ENCODE measurements at places on chromosomes 13 and 19.

GRCh38 chr13:54415753-54416366 lies 1387.2 kb downstream of the OLFM4 start:
- no peak for DNase-seq

DNA sequence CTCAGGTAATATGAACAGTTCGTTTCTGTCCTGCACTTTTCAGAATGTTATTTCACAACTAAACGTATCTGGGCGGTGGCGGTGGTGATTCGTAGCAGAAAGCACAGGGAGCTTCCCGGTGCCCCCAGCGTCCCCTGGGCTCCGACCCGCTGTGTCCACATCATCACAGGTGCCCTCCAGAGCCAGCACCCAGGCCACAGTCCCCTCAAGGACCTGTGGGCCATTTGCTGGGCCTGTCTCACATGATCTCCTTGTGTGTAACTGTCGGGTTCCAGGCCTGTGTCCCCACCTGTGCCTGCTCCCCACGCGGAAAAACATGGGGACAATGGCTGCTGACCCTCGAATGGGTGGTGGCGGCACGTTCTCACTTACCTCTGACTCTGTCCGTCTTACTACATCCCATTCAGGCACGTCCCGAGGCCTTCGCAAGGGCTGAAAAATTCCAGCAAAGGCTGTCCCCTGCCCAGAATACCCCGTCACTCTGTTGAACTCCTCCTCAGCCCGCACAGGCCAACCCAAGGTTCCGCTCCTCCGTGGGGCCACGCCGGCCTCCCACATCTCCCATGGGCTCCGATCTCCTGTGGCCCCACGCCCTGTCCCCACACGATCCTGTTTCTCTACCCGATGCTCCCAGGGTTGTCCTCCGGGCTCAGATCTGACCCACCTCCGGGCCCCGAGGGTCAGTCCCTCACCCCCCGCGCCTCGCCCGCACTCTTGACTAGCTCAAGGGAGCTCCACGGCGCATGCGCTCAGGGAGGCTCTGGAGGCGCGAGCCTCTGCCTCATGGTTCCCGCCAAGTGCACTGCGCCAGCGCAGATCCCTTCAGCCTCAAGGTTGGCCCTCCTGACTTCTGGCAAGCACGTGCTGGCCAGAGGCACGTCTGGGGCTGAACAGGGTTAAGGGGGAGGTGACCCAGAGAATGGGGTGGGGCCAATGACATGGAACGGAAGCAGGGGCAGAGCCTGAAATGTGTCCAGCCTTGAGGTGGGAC lies 21.2 kb downstream of the DEDD2 start:
- DNase-seq, result no peak

- DNase-seq, result no peak
These were observed 1171.8 kb downstream of the DIAPH3 start for GRCh38 chr13:58991826-58992477.

GRCh38 chr19:40690050-40690692 lies at the start of gene NUMBL:
Gene NUMBL (minus strand): TSS chr19:40690651. CDS start chr19:40690483, 168 bp downstream.
- DNase-seq, result no peak

DNA sequence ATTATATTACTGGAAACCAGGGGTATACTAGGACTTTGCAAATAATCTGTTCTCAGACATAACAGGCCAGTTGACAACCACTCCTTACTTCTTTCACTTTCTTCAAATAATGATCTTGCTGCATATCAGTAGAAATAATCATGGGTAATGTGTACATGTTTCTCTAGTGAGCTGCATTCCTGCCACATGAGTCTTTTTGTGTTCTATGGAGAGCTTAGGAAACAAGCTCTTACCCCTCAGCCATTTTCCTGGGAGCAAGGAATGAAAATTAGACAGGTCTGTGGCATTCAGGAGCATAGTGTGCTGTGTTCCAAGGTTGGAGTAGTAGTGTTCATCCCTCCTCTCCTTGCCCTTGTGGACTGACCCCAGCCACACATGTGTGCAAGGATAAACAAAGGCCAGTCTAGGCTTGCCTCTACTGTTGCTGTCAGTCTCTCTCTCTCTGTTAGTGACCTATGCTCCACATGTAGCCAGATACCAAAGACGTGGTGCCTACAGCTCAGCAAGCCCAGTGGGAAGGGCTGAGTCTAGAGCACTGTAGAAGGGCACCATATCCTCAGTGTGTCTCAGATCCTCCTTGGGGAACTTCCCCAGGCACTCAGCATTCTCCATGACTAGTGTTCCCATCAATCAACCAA lies 11.5 kb upstream of the OXGR1 start:
- DNase-seq, result no peak

GRCh38 chr13:40169476-40169875 lies 497.0 kb downstream of the FOXO1 start:
- no peak for DNase-seq

DNA sequence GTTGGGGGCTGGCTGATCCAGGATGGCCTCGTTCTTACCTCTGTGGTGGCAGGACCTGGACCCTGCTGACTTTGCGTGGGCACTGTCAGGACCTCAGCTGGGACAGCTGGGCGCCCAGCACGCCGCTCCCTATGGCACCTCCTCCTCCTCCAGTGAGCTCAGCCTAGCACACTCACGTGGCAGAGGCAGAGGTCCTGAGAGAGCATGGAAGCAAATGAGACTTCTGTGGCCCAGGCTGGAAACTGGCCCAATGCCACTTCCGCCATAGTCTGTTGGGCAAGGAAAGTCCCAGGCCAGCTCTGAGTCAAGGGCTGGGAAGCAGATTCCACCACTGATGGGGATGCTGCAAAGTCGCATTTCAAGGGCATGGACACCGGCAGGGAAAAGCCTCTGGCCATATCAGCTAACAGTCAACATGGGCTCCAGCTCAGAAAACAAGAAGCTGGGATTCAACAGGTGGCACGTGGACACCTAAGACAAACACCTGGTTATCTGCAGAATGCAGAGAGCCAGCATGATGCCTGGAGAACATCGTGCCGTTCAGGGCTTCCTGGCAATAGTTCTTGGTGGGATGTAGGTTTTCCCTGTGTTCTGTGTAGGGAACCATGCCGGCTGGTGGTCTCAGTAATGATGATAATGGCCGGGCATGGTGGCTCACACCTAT lies 16.7 kb downstream of the MYBPC2 start:
- no peak for DNase-seq

DNA sequence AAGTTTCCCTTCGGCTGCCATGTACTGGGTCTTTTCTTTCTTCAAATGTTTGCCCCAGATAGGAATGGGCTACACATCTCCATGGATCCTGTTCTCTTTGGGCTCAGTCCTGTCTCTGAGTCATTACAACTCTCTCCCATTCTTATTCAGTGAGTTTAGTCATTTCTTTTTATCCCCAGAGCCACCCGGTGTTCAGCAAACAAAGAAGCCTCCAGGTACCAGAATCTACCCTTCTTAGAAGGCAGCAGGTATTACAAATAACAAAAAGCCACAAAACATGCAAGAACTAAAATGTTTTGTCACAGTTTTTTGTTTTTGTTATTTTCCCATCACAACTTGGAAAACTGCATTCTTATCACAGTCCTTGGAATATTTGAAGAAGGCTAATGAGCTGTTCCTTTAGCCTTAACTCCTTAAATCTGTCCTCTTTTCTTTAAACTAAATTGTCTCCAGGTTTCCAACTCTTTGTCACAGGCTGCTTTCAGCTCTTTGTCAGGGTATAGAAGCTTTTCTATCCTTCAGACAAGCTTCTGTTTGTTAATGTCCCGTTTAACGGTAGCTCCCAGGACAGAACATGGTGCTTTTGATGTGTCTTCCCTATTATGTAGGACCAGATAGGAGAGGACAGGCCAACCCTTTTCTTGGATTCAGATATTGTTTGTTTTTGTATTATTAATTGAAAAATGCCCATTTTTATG lies 215.5 kb upstream of the HTR2A start:
- DNase-seq, result no peak
